Esophagus muscularis mucosa (tissue), 4 donors: ENCODE measurements at places on chromosomes 11 and 22.

DNA sequence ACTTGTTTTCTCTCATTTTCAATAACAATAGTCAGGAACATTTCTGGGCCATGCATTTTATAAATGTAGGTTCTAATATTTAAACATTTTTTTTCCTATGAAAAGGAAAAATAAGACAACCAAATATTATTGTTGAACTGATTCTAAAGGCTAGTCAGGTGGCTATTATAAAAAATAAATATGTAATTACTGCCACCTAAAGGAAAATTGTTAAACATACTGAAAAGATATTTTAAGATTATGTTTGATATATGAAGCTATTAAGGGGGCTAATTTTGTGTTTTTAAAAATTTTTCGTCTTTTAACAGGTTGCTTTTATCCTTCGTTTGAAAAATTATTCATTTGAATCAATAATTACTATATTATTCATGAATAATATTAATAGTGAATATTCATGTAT lies 62.2 kb upstream of the FDX1 start:
- DNase-seq, result no peak

GRCh38 chr22:47162865-47163264 lies 400.4 kb downstream of the TBC1D22A start:
- DNase-seq, result no peak

- no peak for DNase-seq
These were observed 145.5 kb downstream of the TRIM29 start for GRCh38 chr11:119992171-119993051.

DNA sequence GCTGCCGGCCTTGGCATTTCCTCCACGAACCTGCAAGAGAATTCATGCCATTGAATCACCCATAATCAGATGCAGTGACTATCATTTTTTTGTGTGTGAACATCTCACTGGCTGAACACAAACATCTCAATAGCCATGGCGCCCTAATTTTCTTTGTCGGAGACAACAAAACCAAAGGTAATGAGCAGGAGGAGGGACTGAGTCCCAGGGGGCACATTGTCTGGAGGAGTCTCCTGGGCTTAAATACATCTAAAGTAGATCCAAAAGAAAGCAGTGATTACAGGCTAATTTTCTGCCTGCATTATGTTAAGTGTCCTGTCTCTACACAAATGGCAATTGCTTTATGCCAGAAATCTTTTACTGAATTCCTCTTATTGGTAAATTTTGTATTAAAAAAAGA lies 113.5 kb downstream of the NTM start:
- DNase-seq, result no peak

GRCh38 chr11:61742391-61742790 lies 10.0 kb upstream of the MYRF start:
- no peak for DNase-seq

- no peak for DNase-seq
These were observed 5.8 kb downstream of the MS4A12 start for GRCh38 chr11:60498399-60498798.

DNA sequence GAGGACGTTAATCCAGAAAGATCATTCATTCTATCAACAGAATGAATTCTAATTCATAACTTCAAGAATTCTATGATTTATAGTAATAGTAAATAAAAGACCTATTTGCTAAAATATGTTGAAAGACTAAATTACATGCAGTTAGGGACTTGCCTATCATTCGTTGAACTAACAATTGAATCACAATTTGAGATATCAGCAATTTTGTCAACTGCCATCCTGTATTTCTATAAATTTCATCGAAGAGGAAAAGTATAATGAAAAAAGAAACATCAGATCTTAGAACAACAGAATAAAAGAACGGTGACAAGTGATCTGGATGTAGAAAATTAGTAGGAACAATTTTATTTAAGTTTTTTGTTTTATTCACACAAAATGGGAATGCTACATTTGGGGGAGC lies 4.4 kb upstream of the TTC17 start:
- no peak for DNase-seq
